Nucleus accumbens (tissue), 56 donors: ENCODE measurements at places on chromosomes 4 and X.

DNA sequence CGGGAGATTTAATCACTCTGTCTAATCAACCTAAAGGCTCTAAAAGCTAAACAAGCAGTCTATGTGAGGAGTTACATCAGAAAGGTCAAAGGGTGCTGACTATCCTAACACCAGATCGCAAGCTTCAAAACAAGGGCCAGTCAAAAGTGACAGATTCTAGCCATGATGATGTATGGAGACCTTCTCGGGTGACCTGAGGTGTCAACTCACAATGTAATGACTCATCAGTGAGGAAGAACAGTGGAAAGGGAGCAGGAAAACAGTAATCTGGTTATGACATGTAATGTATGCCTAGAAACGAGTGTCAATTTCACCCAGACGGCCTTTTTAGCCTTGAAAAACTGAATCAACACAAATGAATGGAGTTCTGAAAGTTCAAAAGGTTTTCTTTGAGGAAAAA is 375.3 kb downstream of the IDS start:
- no peak for DNase-seq

- no peak for DNase-seq
Observed at GRCh38 chr4:8746523-8747466, 124.8 kb downstream of the HMX1 start.

DNA sequence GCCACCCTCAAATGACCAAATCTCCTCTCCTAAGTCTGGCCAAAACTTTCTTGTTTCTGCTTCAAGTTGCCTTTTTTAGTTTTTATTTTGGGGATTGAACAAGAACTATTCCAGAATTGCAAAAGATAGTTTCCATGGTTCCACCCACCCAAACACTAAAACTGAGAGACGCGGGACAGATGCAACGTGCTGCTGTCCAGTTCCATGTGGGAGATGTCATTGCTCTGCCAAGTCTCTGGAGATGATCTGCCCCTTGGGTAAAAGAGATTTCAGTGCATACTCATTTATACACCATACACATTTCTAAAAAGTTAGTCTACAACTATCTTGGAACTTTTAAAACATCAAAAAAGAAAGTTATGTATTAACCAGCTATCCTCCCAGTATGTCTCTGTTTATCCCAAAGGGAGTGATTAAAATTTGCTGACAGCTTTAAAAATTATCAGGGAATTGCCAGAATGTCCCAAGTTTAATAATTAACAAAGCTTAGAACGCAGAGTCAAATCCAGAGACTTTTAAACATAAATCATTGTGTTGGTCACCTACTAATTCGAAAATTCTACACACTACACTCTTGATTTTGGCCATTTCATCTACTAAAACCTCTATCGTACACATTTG is 3.2 kb downstream of the MAOB start:
- no peak for DNase-seq

DNA sequence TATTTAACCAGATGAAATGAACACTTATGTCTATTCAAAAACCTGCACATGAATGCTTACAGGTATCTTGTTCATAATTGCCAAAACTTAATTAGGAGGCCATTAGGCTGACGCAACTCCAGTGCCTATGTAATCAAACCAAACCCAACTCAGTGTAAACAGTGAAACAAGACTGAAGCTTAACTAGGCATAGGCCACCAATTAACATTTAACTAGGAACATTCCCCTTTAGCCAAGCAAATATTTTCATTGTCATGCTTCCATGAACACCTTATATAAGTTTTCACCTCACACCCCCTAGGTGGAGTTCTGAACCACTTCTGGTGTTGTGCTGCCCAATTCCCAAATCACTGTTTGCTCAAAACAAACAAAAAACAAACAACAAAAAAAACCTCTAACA is 686.0 kb downstream of the STPG2 start:
- DNase-seq = no peak

GRCh38 chr4:98571161-98571786 is 87.1 kb downstream of the TSPAN5 start:
- DNase-seq = no peak

DNA sequence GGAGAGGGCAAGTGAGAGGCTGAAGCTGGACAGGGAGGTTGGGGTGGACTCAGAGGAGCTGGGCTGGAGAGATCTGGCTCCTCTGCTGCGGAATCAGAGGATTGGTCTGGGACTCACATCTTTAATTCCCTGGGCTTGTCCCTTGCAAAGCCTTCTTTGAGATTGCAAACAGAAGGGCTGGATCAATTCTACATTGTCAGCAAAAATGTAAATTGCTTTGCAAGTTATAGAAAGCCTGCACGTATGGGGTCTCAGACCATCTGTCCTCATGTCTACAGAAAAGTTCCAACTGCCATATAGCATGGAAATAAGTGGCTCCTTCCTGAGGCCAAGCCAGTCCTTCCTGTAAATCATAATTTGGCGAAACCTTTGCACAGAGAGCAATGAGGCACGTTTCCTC is 449.6 kb downstream of the UBE2NL start:
- no peak for DNase-seq

DNA sequence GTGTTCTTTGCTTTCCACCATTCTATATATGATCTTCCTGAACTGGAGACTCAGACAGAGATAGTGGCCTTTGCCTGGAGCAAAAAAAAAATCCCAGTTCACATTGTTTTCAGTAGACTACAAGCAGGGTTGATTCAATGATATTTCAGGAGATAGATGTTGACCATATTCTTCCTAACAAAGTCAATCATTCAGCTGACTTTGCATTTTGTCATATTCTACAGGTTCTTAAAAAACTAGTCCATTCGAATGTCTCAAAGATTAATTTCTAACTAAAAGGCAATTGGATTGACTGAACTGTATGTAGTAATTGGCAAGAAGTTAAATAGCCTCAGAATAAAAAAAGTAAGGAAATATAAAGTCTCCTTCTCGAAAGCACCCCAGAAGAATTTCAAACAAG is 479.5 kb downstream of the NKX6-1 start:
- no peak for DNase-seq

DNA sequence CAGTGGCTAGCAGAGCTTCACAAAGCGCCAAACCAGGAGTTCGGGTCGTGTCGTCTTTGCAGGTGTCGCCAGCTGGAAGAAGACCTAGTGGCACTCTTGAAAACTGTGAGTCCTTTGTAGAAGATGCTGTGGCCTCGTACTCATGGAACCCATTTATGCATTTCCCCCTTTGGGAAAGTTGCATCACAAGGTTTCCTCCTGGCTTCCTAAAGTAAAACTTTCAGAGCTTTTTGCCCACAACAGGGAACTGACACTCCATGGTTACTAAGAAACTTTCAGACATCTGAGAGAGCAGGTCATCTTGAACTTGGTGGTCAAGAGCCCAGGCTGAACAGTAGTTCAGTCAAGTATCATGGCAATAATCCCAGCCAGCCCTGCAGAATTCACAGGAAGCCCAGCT is 15.9 kb upstream of the NOCT start:
- DNase-seq = no peak

- DNase-seq = no peak
Observed at GRCh38 chr4:156790866-156791265, 180.7 kb downstream of the PDGFC start.

- DNase-seq = no peak
Observed at GRCh38 chrX:73562458-73562857, 539 bp upstream of the CHIC1 start.

DNA sequence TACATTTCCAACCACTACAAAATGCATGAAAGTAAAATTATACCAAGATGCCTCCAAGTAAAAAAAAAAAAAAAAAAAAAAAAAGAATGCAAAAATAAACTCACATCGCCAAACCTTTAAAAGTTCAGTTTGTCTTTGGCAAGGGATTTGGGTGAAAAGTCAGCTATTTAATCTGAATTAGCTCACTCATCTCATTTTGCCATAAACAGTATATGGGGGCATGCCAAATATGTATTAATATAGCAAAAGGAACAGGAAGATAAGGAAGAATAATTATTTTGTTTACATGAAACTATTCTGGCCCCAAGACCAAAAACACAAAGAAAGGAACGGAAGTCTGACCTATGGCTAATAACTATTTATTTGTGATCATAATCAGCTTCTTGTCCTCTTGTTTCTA is 114.7 kb upstream of the SLC6A14 start:
- no peak for DNase-seq

GRCh38 chr4:95120456-95120855 is 362.7 kb downstream of the BMPR1B start:
- DNase-seq = no peak
